ENCODE measurements at places on chromosomes 5 and 9.
A peak's percentile ranks its signal among the peaks of the same experiment; 100 is the strongest.

DNA sequence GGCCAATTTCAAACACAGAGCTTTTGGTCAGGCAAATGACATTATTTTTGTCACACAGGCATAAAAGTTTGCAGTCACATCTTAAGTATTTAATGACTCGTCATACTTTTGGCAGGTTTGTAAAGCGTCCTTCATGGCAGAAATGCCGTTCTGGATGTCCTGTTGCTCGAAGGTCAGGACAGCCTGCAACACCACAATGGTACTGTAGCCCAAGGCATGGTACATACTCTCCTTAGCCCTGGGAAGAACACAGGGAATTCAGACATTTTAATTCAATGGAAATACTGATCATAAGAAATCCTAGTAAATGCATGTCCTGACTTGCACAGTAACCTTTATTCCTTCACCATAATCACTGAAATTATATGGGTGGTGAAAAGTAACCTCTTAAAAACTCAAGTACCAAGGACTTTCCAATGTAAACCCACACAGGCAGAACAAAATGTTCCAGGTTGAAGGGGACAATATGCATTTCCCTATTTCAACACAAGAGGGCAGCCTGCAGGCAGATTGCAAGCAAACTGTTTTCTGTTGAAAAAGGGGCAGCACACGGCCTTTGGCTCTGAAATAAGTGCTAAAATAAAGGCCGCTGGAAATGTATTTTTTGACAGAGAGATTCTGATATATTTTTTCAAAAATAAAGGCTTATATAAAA, 95.7 kb downstream of the TTC39B start:
- DNase-seq: peak; percentile 94

DNA sequence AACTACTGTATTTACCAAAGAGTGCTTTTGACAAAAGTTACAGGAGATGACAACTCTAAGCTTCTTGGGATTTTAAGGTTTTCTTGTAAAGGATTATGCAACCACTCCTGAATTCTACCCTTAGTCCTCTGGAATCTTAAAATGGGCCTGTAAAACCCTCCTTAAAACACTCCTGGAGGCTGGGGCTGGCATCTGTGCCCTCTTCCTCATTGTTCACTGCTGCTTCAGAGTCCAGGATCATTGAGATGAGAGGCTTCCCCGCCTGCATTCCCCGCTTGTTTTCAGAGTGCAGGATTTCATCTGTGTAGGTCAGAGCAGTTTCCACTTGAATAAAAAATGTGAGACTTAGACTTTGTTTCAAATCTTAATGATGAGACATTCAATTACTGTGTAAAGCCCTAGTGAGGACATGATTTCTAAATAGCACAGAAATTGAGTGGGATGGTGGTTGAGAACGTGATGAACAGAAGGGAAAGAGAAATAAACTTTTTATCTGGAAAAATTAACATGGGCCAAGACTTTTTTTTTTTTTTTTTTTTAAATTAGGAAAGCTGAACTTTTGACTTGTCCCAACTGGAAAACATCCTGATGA, 40.4 kb downstream of the PCSK5 start:
- no peak for DNase-seq

GRCh38 chr5:50441493-50441955, 436 bp upstream of the EMB start:
- no peak for DNase-seq

- DNase-seq: no peak
Observed at GRCh38 chr5:163571744-163572143, 66.3 kb downstream of the MAT2B start.

DNA sequence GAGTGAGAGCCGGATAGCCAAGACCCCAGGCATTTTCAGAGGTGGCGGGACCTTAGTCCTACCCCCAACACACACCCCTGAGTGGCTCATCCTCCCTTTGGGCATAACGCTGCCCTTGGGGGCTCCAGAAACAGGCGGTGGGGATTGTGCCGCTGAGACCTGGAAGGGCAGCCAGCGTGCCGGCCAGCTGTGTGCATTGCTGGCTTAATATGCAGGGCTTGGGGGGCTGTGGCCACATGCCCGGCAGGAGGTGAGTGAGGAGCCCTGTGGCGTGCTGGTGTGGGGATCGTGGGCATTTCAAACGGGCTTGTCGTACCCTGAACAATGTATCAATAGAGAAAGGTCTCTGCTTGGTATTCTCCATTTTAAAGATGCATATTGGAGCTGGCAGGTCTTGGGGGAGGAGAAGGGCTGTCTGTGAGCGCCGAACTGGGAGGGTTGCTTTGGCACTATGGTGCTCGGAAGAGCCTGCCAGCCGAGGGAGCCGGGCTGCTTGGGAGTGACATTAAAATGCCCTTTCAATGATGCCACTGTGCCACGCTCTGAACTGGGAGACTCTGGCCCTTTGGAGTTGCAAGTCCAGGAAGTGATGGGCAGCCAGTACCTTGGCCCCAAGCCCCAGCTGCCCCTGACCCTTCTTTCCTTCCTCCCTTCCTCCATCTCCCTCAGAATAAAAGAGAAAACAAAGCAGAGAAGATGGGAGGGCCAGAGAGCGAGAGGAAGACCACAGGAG, 11.2 kb upstream of the OLFM1 start:
- no peak for DNase-seq

GRCh38 chr5:55993731-55994494, 850 bp downstream of the IL6ST start:
- no peak for DNase-seq

GRCh38 chr9:124220946-124221451, 36.8 kb upstream of the NEK6 start:
- peak; percentile 7 for DNase-seq

GRCh38 chr9:75909776-75910175, 19.3 kb downstream of the PCSK5 start:
- DNase-seq: no peak

All from NCI-H526 (cell line).